ENCODE measurements at places on chromosomes 5 and 9.

DNA sequence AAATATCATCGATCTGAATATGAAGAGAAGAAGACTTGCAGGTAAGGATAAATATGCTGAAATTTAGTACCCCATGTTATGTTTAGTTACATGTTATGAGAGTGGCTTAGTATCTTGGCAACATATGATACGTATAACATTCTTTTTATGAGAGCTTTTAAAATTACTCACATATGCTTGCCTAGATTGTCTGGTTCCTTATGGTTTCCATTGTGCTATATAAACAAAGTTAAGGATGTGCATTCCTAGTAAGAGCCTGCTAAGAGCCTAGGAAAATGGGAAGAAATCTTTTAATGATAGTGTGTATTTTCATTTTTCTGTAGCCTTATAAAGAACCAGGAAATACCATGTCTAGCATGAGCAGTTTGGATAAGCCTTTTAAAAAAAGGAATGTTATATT lies 112.0 kb upstream of the KCNN2 start:
- no peak for DNase-seq

DNA sequence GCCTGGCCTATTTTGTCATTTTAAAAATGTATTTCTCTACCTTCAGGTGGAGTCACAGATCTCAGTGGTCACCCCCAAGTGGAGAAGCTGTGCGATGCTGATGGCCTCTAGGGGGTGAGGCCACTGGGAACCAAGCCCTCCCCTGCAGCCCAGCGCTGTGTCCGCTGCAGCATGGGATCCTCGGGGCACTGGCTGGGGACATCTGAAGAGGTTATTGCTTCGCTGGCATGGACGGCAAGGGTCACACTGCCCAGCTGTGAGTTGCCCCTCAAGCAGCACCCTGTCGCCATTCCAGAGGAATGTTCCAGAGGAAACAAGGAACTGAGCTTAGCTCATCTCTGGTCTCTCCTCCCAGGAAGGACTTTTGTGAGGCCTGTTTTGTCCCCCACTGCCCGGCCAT lies 119.6 kb upstream of the S1PR3 start:
- DNase-seq = no peak

GRCh38 chr5:15550502-15551112 lies 50.6 kb downstream of the FBXL7 start:
- DNase-seq = no peak

- DNase-seq = no peak
Observed at GRCh38 chr5:59161221-59162105, 578.6 kb downstream of the RAB3C start.

DNA sequence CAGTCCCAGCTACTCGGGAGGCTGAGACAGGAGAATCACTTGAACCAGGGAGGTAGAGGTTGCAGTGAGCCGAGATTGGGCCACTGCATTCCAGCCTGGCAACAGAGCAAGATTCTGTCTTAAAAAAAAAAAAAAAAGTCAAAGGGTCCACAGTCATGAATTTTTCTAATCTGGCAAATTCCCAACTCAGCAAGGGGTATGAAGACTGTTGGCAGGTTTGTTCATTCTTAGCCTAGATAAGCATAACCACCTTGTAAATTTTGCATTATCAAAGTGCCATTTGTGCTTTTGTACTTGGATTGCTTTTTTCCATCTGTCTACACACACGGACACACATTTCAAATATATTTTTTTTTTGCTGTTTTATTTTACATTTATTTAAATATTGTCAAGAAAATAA lies 299.8 kb upstream of the NUDT12 start:
- DNase-seq = no peak

GRCh38 chr5:115193295-115193694 lies 23.6 kb upstream of the TRIM36 start:
- no peak for DNase-seq

DNA sequence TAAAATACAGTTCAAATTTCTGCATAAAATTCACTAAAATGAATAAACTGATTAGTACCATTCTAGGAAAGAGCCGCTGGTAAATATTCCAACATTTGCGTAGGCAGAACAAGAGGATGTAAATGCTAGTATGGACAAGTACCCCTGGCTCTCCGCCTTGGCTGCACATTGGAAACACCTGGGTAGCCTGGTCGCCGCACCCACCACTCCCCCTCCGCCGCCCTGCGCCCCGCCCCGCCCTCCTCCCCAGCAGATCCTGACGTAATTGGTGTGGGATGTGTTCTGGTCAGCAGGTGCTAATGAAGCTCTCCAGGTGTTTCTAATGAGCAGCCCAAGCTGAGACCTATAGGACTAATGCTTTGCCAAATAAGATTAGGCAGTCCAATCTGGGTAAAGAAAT lies 225.7 kb downstream of the FRMD3 start:
- DNase-seq = no peak

DNA sequence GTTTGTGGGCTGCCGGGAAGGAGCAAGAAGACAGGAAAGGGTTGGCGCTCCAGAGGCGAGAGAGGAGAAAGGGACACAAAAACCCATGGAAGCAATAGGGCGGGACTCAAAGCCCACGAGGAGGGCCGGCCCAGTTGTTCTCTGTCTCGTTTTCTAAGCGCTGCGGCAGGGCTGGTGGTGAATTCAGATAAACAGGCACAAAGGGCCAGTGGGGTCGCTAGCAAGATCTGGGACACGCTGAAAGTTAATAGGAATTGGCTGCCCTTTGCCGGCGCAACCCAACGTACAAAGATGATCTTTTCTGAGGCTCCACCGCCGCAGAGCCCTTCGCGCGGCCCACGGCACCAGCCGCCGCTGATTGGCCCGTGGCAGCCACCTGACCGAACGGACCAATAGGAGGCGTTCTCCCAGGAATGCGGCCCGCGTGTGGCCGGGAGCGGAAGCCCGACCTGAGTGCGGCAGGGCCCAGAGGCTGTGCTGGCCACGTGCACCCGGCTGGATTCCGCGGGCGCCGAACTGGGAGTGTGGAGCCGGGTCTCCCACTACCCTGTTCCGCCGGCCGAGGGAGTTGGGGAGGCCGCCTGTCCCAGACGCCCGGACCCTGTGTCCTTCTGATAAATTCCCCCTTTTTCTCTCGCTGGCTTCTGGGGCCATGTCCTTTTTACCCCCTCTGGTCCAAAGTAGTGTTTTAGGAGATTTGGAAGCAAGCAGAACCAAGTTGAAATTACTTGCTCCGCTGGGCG lies 16.8 kb upstream of the NSD1 start:
- DNase-seq = no peak

GRCh38 chr5:16600397-16600796 lies 16.4 kb downstream of the RETREG1 start:
- no peak for DNase-seq

DNA sequence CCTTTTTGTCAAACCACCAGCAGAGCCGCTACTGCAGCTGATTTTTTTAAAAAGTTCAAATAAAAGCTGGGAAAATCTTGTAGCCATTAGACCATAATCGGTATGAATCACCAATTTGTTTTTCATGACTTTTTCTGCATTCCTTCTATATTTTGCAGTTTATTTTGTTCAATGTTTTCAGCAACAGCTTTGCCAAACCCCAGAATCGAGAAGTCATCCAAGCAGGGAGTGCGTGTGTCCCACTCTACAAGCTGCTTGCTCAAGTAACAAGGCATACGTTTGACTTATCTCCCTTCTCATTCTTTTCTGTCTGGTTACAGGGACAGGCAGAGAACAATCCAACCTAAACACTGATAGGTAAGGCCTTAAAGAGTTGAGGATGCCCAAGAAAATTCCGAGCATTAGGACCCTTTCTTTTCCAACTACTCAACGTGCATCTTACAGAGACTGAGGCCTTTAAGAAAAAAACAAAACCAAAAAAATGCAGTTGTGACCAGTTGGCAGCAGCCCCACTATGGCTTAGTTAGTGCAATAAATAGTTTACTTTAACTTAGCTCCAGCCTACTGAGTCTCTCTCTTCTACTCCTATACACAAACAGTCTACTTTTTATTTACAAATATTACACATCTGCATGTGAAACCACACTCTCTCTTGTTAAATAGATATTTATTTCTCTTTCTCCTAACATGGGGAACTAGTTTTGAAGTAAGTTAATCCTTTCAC lies 134.7 kb upstream of the SLIT3 start:
- DNase-seq = no peak

- no peak for DNase-seq
Observed at GRCh38 chr5:60541980-60542379, 158.0 kb downstream of the DEPDC1B start.

- peak; percentile 19 for DNase-seq
Observed at GRCh38 chr5:81965524-81965923, 6.3 kb upstream of the ATG10 start.

GRCh38 chr5:31786090-31786631 lies 147.2 kb downstream of the PDZD2 start:
- DNase-seq = no peak

GRCh38 chr5:574906-575305 lies 37.2 kb upstream of the CEP72 start:
- no peak for DNase-seq

- DNase-seq = no peak
Observed at GRCh38 chr5:125487231-125487630, 740.8 kb upstream of the ZNF608 start.

GRCh38 chr5:39424736-39425637 lies at the start of gene DAB2:
Gene DAB2, minus strand, starts transcription at chr5:39424980. Its CDS starts 30,660 bp downstream, at chr5:39394320.
- DNase-seq = peak; percentile 87

- DNase-seq = no peak
Observed at GRCh38 chr5:6758236-6758635, 45.0 kb downstream of the TENT4A start.

GRCh38 chr5:160787240-160787639 lies 64.8 kb downstream of the ATP10B start:
- peak; percentile 6 for DNase-seq

Data from A549 (cell line).